Activated T-helper 1 cell treated with Interleukin-2 at 50 U/mL for 16 hours (primary cell): ENCODE measurements at places on chromosomes 12 and 14.
A peak's percentile ranks its signal among the peaks of the same experiment; 100 is the strongest.

DNA sequence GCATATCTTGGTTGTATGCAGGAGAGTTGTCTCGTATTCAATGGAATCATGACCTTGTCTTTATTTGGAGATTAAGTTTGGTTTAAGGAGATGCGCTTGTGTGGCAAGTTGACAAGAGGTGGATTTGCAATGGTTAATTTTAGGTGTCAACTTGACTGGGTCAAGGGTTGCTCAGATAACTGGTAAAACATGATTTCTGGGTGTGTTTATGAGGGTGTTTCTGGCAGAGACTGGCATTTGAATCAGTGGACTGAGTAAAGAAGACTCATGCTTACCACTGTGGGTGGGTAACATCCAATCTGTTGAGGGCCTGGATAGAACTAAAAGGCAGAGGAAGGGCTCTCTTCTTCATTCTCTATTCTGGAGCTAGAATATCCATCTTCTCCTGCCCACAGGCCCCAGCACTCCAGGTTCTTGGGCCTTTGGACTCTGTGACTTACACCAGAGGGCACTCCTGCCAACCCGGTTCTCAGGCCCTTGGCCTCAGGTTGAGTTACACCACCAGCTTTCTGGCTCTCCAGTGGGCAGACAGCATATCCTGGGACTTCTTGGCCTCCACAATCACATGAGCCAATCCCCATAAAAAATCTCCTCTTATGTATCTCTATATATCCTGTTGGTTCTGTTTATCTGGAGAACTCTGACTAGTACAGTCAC is 141.5 kb upstream of the ARID2 start:
- no peak for DNase-seq

- no peak for DNase-seq
Observed at GRCh38 chr14:73477618-73478266, 13.0 kb upstream of the RIOX1 start.

DNA sequence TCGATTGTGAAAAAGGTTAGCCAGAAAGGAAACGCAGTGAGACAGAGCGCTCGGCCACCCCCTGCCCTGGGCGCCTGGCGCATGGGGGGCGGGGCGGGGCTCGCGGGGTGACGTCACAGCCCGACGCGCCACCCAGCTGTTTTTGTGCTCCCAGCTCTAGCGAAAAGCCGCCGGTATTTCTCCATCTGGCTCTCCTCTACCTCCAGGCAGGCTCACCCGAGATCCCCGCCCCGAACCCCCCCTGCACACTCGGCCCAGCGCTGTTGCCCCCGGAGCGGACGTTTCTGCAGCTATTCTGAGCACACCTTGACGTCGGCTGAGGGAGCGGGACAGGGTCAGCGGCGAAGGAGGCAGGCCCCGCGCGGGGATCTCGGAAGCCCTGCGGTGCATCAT is at the start of gene GABARAPL1:
TSS of gene GABARAPL1 (plus strand) at position 139 of the 393 bp plus-strand sequence. CDS start at position 392, 253 bp downstream.
- DNase-seq: peak; percentile 73

DNA sequence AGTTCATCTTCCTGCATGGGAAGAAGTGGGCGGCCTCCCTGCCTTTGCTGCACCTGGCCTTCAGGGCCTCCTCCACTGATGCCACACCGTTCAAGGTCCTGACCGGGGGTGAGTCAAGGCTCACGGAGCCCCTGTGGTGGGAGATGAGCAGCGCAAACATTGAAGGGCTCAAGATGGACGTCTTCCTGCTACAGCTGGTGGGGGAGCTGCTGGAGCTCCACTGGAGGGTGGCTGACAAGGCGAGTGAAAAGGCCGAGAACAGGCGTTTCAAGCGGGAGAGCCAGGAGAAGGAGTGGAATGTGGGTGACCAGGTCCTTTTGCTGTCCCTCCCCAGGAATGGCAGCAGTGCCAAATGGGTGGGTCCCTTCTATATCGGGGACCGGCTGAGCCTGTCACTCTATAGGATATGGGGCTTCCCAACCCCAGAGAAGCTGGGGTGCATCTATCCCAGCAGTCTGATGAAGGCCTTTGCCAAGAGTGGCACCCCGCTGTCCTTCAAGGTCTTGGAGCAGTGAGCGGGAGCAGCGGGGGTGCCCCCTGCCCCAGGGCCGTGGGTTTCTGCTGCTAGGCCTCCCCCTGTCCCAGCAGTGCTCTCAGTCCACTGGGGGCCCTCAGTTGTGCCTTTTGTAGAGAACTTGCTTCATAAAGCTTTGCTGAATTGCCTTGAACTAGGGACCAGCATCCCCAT is 12.4 kb downstream of the CBLN3 start:
- no peak for DNase-seq

- no peak for DNase-seq
Observed at GRCh38 chr12:106309671-106310505, 7.4 kb downstream of the TCP11L2 start.

- peak; percentile 42 for DNase-seq
Observed at GRCh38 chr12:57216014-57216911, at the start of gene NXPH4. Gene NXPH4, plus strand, starts transcription at chr12:57216794. Its CDS starts 176 bp downstream, at chr12:57216970.

- DNase-seq: no peak
Observed at GRCh38 chr12:12465522-12465921, 97.1 kb downstream of the DUSP16 start.

GRCh38 chr12:93918262-93918661 is 230.1 kb upstream of the PLXNC1 start:
- no peak for DNase-seq

DNA sequence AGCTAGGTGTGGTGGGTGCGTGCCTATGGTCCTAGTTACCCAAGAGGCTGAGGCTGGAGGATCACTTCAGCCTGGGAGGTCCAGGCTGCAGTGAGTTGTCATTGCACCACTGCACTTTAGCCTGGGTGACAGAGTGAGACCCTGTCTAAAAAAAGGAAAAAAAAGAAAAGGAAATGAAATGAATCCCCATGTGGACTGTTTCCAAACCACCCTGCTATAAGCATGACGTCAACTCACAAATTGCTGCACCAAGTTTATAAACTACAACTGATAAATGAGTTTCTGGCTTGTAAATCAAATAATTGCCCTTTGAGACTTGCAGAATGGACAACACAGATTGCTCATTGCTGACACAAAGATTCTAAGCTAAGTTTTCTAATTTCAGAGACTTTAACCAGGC is 51.0 kb upstream of the STK38L start:
- no peak for DNase-seq

DNA sequence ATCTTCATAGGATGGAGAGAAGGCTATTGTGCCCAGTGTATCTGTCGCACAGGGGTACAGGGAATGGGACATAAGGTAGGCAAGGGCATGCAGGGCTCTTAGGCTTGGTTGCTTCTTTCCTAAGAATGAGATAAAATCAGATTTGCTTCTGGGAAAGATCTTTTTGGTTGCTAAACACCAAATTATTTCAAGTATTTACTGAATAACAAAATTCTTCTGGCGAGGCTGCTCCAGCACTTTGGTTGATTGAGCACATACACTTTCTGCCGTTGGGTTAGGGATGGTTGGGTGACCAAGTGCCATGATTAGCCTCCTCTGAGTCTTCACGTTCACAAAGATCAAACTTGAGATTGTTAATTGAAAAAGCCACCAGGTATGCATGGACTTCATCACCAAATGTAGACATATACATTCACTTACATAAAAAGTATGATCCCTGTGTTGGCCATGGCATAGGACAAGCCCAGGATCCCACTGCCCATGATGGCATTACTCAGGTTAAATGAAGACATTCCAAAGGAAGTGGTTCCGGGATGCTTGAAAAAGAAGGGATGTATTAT is 38.2 kb downstream of the SLC38A4 start:
- no peak for DNase-seq

- DNase-seq: no peak
Observed at GRCh38 chr14:61219256-61219655, 61.9 kb downstream of the TMEM30B start.

DNA sequence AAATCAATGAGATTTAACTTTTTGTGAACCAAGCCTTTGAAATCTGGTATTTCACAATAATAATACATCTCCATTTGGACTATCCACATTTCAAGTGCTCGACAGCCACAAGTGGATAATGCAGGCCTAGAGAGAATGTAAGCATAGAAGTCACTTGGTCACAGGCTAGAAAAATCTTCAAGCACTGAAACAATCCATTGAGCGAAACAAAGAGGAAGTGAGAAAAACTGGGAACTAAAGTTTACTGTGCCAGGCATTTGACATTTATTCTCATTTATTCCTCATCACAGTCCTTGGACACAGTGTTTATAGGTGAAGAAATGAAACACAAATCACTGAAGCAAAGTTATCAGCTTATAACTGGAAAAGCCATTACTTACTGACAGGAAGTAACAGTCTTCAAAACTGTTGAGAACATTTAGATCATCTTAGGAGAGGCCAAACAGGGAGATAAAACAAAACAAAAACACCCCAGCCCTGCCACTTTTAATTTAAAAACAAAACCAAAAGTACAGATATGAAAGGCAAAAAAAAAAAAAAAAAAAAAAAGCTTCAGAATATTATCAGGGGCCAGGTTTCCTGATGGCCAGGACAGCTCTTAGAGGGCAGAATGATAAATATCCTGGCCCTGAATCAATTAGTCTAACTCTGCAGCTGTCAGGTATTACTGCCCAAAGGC is 29.2 kb downstream of the GNS start:
- no peak for DNase-seq

GRCh38 chr12:76449583-76449982 is 101.4 kb upstream of the BBS10 start:
- no peak for DNase-seq

DNA sequence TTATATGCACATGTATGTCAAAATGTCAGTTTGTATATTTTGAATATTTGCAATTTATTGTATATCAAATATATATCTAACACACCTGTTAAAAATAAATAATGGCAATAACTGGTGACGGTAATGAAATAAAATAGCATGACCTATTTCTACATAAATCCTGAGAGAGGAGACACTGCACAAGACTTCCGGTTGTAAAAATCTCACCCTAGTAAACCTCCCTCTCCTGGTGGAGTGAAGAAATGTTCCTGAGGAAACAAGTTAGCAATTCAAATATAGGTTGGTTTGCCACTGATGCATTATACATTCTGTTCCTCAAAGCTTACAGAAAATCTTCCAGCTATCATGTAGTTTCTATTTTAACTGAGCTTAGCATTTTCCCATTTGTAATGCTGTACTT is 166.1 kb upstream of the SYT10 start:
- DNase-seq: no peak

GRCh38 chr12:6868211-6869048 is 1.1 kb downstream of the TPI1 start:
- DNase-seq: no peak

DNA sequence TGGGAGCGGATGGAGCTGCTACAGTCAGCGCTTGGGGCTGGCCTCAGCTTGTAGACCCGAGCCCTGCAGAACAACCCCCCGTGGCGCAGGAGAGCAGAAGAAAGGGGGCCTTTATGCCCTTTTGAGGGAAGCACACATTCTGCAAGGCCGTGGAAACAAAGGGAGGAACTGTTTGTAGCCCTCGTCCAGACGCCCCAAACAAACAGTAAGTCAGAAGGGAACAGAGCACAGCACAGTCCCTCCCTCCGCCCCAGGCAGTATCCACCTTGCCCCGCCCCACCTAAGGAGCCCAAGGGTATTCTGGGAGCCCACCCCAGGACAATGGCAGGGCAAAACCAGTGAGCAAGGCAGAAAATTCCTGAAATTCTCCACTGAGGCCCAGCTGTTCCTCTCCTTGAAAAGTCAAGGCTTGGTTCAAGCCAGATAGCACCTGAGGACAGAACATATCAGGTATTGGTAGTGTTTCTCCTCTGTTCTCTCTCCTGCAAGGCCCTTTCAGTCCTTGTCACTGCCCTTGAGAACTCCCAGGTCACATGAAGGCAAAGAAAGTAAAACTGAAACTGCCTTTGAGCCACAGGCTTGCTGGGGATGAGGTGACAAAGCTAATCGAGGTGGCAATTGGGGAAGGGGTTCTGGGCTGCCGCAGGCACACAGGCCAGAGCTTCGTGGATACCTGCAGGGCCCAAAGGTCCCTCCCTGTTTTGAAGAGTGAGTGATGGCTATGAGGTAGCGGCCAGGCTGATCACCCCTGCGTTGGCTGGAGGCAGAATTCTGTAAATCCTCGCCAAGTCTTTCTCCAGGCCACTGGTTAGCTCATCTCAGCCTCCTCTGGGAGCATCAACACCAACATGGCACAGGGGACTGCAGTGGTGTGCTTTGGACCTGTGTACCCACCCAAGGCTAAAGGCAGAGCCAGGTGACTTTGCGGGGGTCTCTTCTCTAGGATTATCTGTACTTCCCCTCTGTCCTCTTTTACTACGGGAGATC is 499 bp downstream of the DGLUCY start:
- DNase-seq: peak; percentile 43

GRCh38 chr14:72864712-72865365 is 29.1 kb downstream of the DPF3 start:
- no peak for DNase-seq

DNA sequence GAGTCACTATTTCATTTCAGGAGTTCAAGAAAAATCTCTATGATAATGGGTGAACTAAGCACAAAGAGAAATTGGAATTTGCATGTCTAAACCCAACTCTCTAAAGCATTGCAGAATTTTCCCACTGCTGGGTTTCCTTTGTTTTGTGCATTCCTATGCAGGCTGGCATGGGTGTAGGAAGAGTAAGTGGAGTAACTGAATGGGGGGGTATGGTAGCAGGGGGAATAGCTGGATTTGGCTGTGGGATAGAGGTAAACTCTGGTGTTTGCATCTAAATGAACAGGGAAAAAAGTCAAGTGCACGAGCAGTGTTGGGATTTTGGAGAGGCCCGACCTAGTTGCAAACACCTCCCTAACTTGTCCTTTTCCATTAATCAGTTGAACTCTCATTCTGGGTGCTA is 159.1 kb downstream of the ANO4 start:
- no peak for DNase-seq

GRCh38 chr14:105526776-105527380 is 495 bp downstream of the TMEM121 start:
- DNase-seq: no peak

DNA sequence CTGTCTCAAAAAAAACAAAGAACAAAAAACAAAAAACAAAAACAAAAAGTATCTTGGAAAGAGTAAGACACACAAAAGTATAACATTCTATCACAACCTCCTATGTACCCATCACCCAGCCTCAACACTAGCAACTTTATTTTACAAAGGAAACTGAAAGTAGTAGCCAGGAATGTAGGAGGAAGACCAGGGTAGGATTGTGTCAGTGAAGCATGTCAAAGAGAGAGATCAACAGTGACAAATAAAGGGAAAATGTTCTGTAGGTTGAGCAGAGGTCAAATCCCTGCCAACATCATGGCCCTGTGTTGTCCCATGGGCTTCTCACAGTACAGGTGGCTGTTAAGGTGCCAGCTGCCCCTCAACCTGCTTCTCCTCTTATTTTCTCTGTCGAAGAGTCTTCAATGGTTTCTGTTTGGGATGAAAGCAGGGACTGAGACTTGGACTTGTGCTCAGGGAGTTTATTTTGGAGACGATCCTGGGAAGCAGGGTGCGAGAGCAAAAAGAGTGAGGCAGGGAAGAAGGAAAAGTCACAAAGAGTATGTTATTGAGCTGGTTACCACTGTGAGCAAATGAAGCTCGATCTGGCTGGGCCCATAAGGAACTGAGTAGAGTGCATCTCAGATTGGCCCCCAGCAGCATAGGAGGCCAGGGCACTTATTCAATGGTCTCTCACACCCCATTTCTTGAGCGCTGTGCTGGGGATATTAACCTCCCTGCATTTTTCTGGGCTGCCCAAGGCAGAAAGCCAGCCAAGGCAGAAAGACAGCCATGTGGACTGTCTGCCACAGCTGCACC is 29.4 kb upstream of the CTDSP2 start:
- DNase-seq: no peak
